GM04503 (cell line): ENCODE measurements at places on chromosomes 5 and 9.
A peak's percentile ranks its signal among the peaks of the same experiment; 100 is the strongest.

DNA sequence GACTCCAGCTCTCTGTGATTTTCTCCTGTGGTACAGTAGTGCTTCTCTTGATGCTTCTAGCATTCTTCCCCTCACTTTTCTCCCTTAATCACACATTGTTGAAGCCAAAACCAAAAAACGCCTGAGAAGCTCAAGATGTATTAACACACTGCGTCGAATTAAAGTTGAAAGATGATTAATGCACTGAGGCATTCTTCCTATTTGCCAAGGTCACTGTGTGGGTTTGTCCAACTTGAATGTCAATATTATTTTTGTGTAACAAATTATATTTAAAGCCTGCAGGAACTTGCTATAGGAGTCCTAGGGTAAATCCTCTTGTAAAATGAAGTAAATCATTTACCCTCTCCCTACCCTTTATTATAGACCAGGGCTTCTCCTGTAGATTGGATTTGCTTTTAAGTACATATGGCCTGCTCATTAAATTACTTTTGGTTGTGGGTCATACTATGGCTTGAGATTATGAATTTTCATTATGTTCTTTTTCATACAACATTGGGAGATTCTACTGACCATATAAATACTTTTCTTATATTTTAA is 68.1 kb downstream of the GDA start:
- no peak for DNase-seq

- no peak for DNase-seq
Measured at GRCh38 chr9:127611899-127612790, at the start of gene STXBP1. Gene STXBP1, plus strand, starts transcription at chr9:127612277. Its CDS starts 127 bp downstream, at chr9:127612404.

- DNase-seq, result no peak
Measured at GRCh38 chr9:12640866-12641636, 52.1 kb upstream of the TYRP1 start.

DNA sequence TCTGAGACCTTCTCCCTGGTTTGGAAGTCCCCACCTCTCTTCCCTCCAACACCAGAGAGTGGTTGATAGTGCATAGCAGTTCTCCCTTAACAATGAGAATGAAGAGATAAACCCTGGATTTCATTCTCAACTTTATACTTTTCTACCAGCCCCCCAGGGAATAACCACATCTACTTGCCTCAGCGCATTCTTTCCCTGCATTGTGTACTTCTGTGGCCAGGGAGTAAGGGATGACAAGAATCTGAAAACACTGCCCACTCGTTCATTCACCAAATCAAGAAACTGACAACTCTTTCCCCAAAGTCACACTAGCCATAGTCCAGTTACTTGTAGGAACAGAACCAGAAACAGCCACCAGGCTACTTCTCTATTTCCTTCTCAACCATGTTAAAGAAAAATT is 46.0 kb upstream of the SPIN1 start:
- peak; percentile 7 for DNase-seq

DNA sequence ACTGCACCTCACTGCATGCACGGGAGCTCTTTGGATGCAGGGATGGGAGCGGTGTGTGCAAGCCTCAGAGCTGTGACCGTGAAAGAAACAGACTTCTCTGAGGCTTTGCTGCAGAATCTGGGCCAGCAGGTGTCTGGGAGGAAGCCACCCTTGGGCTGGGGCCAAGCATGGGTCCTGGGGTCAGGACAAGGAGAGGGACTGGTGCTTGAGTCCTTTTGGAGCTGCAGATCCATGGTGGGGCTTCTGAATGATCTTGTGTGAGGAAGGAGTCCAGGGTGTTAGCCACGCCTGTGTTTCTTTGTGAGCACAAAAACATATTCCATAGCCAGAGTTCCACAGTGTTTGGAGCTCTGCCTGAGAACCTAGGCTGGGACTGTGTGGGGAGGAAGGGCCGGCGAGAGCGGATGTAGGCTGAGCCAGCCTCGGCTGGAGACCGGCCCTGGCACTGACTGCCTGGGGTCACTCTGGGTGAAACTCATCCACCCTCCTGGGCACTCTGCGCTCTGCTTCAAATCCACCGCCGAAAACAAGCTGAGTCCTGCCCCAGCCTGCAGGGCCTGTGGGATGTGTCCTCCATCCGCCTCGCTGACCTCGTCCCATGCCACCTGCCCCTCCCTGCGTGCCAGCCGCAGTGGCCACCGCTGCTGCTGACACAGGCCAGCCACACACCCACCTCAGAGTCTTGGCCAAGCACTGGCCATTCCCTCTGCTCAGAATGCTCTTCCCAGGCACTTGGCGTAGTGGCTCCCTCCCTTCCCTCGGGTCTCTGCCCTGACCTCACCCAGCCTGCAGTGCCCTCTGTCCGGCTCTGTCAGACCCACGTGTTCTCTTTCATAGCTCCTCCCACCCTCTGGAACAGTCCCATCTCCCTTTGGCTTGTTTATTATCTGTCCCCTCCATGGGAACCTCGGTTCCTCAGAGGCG is 26.7 kb downstream of the ERGIC1 start:
- DNase-seq, result peak; percentile 81

DNA sequence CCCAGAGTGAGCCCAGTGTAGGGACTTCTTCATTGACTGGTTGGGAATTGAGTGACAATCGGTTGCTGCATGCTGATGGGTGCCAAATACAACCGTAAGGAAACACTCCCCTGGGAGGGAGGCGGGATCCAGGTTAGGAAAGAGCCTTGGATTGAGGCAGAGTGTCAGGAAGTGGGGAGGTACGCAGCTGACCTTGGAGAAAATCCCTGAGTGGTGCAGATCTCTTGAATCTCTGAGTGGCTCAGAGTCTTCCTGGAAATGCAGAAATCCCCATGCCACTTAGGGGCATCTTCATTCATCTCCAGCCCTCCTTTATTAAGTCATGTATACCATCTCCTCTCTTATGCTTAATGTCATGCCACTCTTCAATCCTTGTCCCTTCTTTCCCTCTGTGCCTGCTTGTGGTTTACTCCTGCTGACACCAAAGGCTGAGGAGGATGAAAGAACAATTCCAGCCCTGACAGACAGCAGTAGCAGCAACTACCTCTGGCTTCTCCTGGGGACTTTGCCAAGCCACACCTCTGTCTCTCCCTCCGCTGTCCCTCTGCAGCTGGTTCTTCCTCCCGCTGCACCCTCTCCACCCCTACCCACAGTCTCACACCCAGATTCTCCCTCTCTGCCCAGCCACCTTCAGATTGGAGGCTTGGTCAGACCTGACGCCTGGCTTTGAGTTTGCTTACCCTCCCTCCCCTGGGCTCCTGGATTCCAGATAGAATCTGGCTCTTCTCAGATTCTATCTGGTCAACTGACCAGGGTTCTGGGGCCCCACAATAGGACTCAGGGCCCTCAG is 14.1 kb upstream of the LCP2 start:
- no peak for DNase-seq

- DNase-seq, result no peak
Measured at GRCh38 chr9:109139851-109140250, 20.1 kb upstream of the TMEM245 start.

GRCh38 chr9:75233011-75233410 is 144.7 kb downstream of the OSTF1 start:
- DNase-seq, result no peak

GRCh38 chr9:76692458-76693129 is 71.6 kb upstream of the PCA3 start:
- DNase-seq, result no peak

GRCh38 chr5:150085191-150085912 is 1.0 kb downstream of the CSF1R start:
- no peak for DNase-seq

DNA sequence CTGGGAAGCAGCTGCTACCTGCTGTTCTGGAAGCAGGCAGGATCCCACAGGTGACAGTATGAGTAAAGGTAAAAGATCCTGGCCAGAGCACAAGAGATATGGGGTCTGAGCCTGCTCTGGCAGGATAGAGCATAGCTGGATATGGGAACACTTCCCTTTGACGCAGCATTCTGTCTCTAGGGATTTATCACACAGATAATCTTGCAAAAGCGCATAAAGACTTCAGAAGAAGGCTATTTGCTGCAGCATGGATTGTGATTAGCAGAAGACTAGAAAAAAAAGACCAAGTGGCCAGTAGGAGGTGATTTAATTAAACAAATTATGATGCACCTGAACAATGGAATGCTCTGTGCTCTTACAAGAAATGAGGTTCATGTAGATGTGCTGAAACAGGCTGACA is 52.4 kb upstream of the PWWP2A start:
- DNase-seq, result no peak

DNA sequence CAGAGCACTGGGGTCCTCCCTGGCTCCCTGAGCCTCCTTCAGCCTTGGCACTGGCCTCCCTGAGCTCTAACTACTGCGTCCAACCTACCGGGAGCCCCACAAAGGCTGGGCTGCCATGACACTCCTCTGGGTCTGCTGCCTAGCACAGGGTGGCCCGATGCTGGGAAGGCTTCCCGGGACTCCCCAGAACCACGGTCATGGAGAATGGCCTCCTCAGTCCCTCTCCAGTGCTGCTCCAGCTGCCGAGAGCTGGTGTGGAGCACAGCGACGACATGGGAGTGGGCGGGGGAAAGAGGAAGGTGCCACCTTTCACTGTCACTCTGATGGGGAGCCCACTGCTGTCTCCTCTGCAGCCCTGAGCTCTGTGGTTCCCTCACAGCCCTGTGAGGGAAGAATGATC is 61.5 kb upstream of the RNF130 start:
- DNase-seq, result no peak
